ENCODE measurements at places on chromosomes 6 and 20. TPM values are rescaled to one million over a fixed set of nuclear protein-coding genes. Genes with fewer than 3 reads are reported as not detected.

DNA sequence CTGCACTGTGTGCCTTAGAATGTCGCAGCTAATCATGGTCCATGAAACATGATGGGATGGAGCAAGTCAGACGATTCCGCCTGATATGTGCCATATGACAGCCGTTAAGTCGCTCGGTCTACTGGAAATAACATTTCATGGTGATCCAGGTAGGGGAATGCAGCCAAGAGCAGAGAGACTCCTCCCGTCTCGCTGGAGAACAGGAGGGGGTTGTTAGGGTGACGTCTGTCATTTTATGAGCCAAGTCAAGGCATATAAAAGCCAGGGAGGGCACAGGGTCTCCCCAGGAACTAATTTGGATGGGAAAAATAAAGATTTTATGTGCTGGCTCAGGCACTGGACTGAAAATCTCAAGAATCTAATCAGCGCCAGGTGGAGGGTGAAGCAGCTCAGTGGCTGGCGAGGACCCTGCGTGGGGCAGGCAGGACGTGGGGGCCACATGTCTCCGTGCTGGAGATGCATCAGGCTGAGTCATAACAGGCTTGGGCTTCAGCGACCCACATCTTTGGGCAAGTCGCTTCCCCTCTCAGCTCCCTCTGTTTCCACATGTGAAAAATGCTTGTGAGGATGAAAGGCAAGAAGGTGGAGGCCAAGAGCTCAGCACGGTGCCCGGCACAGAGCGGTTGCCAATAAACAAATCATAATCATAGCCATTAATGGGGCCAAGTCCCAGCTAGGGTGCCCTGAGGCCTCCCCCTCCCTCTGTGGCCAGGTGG, 234.6 kb downstream of the ANKRD60 start:
- peak; percentile 58 for DNase-seq

DNA sequence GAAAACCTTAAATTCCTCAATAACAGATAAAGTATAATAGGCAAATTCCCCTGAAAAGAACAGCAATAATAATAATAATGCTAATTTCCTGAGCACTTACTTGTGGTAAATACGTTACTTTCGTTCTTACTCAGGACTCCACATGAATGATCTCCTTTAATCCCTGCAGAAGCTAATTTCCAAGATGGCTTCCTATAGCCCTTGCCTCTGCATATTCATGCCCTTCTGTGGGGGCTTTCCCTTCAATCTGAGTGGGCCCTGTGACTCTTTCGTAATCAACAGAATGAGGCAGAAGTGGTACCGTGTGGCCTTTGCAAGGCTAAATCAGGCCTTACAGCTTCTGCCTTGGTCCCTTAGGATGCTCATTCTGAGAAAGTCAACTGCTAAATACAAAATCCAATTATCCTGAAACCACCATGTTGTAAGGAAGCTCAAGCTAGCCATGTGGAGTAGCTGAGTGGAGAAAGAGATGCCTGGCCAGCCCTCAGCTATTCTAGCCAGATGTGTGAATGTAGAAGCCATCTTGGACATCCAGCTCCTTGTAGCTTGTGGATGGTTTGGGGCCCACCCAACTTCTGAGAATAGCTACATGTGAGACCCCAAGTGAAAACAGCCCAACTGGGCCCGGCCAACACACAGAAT, 50.5 kb downstream of the MCUR1 start:
- DNase-seq, result no peak

GRCh38 chr6:38214159-38214558, 394.6 kb downstream of the ZFAND3 start:
- DNase-seq, result no peak

- DNase-seq, result no peak
These were observed 11.8 kb upstream of the CD93 start for GRCh38 chr20:23097636-23098580.

- DNase-seq, result no peak
These were observed 373.7 kb downstream of the HACE1 start for GRCh38 chr6:104486035-104486434.

Gene FABP7
- not detected for total RNA-seq

Gene SRMS
- total RNA-seq, result not detected

Gene MAFB
- 55.0 TPM for total RNA-seq

Data from aorta (tissue), 5 donors.